ENCODE measurements at places on chromosomes 11 and 22.
A peak's percentile ranks its signal among the peaks of the same experiment; 100 is the strongest.

- DNase-seq: no peak
Measured at GRCh38 chr22:49643466-49643865, 184.2 kb downstream of the BRD1 start.

GRCh38 chr22:47172771-47173534 is 410.5 kb downstream of the TBC1D22A start:
- no peak for DNase-seq

- DNase-seq: peak; percentile 47
Measured at GRCh38 chr11:30585125-30585891, 845 bp downstream of the MPPED2 start.

GRCh38 chr11:117932426-117932825 is 3.2 kb upstream of the TMPRSS13 start:
- no peak for DNase-seq

DNA sequence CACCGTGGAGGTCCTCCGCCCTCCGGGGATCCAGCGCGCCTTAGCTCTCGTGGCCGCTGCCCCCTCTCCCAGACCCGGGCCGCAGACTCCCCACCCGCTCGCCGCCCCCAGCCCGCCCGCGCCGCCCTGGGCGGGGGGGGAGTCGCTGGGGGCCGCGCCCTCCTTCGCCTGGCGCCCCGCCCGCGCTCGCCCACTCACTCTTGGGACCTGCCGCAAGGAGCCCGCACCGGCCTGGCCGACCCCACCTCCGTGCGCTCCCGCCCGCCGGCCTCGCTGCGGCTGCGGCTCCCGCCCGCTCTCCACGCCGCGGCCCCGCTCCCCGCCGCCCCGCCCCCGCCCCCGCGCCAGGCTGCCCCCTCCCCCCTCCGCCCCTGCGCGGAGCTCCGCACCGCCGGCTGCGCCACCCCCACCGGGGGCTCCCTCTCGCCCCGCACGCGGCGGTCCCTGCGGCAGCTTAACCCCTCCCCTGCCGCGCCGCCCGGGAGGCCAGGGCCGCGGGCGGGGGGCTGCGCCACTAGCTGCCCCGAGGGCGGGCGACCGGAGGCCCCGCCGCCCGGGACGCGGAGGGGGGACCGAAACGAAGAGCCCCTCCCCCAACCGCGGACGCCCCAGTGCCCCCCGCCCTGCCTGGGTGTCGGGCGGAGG is 724 bp upstream of the RASGRP2 start:
- DNase-seq: peak; percentile 40

DNA sequence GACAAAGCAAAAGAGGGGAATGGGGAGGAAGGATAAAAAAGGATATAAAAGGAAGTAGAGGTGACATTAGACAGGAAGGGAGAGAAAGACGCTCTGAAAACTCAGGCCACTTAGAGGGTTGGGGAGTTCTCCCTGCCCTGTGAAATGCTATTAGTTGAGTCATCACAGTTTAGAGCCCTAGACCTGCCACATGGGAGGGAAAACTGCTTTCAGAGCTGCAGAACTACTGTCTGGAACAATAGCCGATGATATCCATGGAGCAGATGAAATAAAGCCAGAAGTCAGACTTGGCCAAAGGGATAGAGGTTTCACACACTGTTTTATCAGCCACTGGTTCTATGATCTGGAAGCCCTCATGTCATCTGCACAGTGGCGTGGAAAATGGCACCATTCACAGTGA is 157.9 kb downstream of the NCAM1 start:
- no peak for DNase-seq

DNA sequence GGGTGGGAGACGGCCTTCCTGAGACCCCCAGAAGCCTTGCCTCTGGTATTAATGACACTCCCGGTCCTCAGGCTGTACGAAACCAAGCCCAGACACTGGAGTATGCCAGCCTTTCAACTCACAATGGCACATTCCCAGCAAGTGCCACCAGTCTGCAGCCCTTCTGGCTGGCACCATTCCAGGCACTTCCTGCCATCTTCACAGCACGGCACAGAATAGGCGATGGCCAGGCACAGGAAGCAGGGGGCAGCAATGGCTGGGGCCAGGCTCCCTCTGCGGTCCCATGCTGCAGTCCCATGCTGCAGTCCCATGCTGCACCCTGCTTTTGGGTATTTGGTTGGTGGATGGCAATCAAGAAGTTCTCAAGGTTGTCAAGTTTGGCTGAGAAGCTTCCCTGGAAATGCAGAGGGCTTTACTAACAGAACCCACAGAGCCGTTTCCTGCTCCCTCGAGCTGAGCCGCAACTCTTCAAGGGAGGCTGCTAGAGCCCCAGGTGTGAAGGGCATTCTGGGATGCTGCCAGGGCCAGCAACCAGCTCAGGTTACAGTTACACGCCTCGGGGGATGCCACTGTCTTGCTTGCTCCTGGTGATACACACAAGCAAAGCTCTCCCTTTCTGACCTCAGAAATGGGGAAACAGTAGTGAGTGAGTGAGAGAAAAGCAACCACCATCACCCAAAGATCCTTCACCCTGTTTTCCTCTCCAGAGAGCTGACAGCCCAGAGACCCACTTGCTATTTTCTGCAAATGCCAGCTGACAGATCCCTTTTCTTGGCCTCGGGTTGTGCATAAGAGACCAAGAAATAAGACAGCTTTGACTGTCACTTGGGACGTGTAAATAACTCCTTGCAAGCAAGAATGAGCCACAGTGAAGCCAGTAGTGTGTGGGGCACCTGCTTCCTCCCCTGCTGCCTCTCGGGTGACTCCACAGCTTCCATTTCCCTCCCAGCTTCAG is 23.9 kb downstream of the LRFN4 start:
- peak; percentile 37 for DNase-seq

- no peak for DNase-seq
Measured at GRCh38 chr22:36465232-36466021, 16.0 kb downstream of the TXN2 start.

GRCh38 chr11:46489656-46490560 is 98.3 kb upstream of the CHRM4 start:
- DNase-seq: peak; percentile 51

DNA sequence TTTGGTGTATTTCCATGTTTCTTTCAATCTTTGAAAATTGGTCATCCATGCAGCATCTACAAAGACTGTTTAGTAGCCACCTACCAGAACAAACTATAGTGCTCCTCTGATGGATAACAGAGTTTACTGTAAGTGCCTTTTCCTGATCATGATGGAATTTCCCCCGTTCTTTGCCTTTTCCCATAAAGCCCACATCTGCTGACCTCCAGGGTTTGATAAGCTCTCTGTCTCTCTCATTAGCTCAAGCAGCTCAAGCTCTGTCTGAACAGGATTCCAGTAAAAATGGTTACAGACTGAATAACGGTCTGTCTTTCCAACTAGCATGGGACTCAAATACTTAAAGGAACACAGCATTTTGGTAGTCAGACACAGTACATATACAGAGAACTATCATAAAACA is 308.4 kb upstream of the SORL1-AS1 start:
- DNase-seq: no peak

GRCh38 chr11:12689029-12689755 is 15.0 kb downstream of the TEAD1 start:
- no peak for DNase-seq

DNA sequence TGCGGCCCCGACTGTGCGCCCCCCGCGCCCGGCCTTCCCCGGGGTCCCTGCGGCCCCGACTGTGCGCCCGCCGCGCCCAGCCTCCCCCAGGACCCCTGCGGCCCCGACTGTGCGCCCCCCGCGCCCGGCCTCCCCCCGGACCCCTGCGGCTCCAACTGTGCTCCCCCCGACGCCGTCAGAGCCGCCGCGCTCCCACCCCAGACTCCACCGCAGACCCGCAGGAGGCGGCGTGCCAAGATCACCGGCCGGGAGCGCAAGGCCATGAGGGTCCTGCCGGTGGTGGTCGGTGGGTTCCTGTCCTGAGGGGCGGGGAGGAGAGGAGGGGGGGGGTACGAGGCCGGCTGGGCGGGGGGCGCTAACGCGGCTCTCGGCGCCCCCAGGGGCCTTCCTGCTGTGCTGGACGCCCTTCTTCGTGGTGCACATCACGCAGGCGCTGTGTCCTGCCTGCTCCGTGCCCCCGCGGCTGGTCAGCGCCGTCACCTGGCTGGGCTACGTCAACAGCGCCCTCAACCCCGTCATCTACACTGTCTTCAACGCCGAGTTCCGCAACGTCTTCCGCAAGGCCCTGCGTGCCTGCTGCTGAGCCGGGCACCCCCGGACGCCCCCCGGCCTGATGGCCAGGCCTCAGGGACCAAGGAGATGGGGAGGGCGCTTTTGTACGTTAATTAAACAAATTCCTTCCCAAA is 3.1 kb downstream of the DRD4 start:
- DNase-seq: no peak

DNA sequence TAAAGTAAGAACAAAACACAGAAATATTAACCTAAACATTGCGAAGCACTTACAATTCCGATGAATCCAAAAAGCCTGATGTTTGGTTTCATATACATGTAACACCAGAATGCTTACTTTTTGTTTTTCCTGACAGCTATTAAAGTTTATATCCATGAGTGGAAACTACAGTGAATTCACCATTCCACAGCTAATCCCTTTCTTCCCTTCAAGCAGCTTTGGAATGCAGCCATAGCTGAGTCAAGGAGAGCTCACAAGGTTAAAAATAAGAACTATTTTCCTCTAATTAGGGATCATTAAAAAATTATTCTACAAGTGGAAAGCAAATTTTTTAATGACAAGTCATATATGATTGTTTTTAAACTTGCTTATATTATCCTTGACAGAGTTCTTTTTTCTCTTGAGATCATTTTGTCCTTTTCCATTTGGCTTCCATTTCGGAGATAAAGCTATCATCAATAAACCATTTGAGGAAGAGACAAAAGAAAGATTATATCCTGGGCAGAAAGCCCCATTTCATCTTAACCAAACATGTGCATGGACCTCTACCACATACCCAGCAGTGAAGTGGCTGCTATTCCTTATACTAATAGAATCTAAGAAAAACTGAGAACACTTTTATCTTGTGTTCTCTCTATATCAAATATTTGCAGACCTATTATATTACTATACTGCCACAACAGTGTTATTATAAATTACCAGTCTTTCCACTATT is 19.7 kb upstream of the FIBIN start:
- no peak for DNase-seq

DNA sequence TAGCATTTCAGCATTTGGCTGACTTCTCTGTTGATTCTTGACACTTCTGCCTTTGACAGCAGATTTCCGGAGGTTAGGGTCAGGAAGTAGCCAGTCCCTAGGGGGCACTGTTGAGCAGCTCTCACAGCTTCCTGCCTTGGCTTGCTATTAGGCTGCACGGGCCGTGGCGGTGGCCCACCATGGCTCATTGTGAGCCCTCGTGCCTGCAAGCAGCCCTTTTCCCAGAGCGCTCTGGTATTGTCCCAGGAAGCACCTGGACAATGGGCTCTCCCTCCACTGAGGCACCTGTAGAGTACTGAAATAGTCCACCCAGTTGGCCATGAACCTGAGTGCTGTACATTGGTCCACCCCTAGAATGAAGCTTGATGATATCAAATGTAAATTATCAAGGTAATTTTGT is 100.2 kb upstream of the GAL start:
- DNase-seq: peak; percentile 79

- DNase-seq: no peak
Measured at GRCh38 chr11:45178890-45179671, 32.6 kb downstream of the PRDM11 start.

GRCh38 chr22:23285734-23286133 is 105.4 kb downstream of the BCR start:
- DNase-seq: no peak

- no peak for DNase-seq
Measured at GRCh38 chr11:41935241-41935640, 475.8 kb upstream of the LRRC4C start.

- peak; percentile 65 for DNase-seq
Measured at GRCh38 chr11:12411806-12412727, 34.7 kb downstream of the PARVA start.

DNA sequence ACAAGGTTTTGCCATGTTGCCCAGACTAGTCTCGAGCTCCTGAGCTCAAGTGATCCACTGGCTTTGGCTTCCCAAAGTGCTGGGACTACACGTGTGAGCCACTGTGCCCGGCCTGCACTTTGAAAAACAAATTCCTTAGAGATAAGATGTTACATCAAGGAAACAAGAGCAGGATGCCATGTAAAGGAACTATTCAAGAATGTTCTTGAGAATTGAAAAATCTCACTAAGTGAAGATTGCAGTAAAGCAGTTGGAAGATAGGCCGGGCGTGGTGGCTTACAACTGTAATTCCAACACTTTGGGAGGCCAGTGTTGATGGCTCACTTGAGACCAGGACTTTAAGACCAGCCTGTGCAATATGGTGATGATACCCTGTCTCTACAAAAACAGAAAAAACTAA is 88.1 kb downstream of the PACS1 start:
- no peak for DNase-seq

GRCh38 chr22:27851974-27852746 is 50.6 kb upstream of the MN1 start:
- DNase-seq: no peak

DNA sequence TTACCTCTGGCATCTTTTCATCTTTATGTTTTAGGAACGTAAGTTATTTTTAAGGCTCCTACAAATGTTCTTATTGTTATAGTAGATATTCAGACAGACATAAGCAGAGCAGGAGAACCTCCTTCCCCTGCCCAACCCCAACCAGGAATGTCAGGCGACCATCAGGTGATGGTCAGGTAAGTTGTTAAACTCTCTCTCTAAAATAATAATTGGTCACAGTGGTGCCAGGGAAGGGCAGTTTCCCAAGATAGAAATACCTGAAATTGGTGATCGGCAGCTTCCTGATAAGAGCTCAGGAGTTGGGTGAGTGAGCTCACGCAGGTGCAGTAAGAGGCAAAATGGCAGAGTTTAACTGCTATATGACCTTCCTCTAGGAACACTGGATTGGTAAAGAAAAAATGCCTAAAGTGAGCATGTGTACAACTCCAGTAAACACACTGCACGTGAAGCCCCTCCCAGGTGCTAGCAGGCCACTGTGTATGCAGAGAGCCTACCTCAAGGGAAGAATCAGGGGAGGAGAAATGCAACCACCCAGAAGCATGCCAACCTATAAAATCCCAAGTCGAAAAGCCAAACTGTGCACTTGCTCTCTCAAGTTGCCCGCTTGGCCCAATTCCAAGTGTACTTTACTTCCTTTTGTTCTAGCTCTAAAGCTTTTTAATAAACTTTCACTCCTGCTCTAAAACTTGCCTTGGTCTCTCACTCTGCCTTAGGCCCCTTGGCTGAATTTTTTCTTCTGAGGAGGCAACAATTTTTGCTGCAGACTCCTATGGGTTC is 273.9 kb downstream of the SBF2 start:
- DNase-seq: no peak

DNA sequence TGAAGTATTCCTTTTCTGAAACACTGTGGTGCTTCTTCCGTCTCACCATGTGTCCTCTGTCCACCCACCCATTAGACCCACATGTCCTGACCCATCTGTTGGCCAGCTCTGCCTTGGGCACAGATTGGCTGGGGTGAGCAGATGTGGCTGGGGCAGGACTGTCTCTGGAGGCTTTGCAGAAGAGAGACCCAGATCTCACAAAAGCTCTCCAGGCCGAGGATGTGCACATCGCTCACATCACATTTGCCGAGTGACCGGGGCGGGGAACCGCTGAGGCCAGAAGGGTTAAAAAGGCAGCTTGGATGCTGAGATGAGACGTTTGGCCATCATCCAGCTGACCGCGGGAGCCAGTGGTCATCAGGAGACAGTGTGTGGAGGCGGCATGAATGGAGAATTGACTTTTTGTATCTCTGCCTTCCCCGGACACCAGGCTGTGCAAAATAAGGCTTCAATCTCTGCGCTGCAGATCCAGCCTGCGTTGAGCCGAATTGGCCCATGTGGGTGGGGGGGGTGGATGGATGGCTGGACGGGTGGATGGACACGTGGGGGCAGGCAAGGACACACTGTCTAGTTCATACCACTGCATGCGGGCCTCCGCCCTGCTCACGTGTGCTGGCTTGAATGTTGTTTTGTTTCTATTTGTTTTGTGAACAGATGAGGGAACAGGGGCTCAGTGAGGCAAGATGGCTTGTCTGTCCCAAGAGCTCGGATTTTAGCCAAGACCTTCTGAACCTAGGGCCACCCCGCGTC is 6.1 kb downstream of the IFITM10 start:
- no peak for DNase-seq
